ENCODE measurements at places on chromosomes 11 and 22.

DNA sequence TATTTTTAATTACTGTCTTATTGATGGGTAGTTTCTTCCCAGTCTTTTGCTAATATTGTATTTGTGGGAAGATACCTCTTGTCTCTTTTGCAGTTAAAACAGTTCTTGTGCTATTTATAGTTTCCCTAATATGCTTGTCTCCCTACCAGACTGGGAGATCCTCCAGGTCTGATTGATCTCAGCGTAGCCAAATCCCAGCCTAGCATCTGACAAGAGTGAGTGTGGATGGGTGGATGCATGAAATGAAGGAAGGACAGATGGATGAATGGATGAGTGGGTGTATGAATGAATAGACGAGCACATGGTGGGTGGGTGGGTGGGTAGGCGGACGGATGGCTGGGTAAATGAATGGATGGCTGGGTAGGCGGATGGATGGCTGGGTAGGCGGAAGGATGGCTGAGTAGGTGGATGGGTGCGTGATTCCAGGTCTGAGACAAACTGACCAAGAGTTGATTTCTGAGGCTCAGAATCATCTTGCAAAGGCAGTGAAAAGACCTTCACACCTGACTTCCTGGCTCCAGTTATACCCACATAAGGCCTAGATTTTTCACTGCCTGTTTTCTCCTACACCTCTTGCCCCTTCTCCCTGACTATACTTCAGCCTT, 11.4 kb downstream of the DNAJB13 start:
- no peak for DNase-seq

DNA sequence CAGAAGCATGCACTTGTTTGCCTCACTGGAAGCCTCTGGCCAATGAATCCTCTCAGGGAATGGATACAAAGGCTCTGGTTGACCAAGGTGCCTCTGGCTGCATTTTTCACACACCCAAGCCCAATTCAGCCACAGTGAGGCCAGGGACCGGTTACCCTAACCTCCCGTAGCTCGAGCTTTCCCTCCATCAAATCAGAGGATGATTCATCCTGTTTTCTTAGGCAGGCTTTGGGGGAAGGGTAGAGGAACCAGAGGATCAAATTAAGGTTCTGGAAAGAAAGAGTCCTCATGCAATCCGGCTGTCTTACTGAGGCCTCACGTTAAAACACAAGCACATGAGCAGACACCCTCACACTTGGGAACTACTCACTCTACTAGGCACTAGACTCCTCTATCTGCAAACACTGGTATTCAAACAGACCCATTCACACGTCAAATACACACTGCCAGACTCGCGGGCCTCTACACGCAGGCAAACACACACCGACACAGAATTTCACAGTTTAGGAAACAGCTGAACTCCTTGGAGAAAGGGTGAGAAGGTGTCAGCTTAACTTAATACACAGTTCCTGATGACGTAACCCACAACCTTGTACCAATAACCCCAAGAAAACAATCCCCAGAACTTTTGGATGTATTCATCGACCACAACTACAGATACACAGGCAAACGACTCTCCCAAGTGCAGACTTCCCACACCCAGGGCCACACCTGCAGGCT, 12.4 kb downstream of the NRXN2 start:
- DNase-seq, result no peak

DNA sequence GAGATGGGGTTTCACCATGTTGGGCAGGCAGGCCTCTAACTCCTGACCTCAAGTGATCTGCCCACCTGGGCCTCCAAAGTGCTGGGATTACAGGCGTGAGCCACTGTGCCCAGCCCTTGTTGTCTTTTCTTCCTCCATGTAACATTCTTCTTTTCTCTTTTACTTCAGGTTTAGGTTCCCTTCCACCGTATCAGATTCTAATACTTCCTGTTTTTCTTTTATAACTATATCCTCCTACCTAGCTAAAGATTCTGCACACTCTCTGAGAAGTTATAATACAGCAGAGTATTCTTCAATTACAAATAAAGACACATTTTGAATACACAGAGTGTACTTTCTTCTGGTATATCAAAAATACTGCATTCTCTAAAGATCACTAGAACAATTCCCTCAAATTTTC, 33.2 kb upstream of the GAB2 start:
- DNase-seq, result no peak

DNA sequence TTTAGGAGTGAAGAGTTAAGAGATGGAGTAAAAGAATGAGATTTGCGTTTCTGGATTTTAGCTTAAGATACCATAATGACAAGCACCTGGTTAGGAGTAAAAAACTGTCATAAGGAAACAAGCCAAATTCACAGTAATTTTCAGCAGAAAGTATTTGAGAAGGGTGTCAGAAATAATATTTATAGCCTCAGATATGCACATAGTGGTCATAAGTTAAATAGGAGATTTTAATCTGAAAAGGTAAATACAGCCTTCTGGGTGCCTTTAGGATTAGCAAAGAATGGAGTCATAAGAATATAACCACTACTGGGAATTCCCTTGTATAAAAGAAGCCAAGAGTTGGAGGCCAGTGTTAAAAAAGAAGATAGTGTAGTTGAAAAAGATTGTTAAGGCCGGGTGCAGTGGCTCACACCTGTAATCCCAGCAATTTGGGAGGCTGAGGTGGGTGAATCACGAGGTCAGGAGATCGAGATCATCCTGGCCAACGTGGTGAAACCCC, 160.1 kb downstream of the SWAP70 start:
- DNase-seq, result no peak

- DNase-seq, result no peak
These were observed 130.9 kb downstream of the PARVA start for GRCh38 chr11:12508151-12508751.

DNA sequence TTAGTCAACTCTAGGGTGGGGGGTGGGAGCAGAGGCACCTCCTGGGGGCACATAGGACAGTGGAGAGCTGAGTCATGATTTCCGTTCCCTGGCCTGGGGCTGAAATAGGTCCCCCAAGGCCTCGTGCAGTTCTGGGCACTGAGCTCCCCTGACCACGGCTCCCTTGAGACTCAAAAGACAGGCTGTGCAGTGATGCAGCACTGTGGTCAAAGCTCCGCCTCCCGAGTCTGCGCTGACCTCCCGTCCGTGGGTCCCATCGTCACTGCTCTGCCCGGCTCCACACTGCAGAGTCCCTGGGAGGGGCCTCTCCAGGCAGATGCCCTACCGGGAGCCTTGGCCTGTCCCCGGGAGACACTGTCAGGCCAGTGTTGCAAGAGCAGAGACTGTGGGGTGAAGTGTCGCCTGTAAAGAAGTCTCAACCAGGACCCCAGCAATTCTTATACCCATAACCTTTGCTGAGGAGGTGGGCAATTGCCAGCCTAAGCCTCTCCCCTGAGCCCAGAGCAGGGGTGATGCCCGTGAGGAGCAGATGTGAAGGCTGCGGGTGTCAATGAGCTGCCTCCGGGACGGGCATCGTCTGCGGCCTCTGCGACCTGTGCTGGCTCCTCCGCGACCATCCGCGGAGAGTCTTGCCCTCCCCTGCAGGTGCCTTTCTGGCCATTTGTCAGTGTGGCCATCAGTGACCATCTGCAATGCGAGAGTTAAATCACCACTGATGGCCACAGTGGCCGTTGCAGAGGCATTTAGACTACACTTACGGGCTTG, 877.3 kb downstream of the BRD1 start:
- no peak for DNase-seq

DNA sequence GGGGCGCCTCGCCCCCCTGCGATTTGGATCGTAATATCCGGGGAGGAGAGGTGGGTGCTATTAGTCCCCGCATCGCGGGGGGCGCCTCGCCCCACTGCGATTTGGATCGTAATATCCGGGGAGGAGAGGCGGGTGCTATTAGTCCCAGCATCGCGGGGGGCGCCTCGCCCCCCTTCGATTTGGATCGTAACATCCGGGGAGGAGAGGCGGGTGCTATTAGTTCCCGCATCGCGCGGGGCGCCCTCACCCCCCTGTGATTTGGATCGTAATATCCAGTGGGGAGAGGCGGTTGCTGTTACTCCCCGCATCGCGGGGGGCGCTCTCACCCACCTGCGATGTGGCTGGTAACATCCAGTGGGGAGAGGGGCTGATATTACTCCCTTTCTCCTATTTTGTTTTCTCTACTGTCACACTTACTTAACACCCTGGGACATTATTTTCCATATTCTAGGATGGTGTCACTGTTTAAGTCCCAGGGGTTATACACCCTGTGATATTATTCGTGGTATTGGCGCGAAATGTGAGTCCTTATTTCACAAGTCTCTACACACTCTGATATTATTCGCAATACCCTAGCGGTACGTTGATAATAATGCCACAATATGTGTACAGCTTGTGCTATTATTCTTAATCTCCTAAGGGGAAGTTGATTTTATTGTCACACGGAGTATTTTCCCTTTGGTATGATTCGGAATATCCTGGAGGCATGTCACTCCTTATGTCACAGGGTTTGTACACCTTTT, 57.8 kb upstream of the ALDH3B2 start:
- DNase-seq, result no peak

DNA sequence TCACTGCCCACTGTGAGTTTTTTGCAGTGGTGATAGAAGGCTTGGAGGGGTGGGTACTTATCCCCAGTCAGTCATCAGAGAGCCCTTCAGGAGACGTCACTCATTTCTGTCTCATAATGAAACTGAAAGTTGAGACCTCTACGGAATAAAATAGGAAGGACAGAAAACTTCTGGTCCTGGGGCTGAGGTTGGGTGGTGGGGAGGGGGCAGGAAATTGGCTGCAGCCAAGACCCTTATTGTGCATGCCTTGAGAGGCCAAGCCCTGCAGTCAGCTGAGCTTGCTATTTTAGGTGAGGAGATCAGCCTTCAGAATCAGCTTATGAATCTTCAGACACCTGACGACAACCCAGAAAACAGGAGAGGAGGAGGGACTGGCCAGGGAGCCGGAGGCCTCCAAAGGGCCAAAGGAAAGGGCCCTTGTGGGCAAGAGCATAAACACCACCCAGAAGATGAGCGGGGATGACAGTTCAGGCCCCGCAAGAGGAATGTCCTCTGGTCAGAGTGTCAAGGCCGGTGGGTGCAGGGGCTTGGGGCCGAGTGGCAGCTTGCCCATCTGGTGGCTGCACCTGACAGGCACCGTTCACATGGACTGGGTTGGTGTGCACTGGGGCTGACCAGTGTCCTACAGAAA, 17.9 kb upstream of the ADA2 start:
- no peak for DNase-seq

- DNase-seq, result no peak
These were observed 152.3 kb downstream of the CTTN start for GRCh38 chr11:70550456-70551195.

DNA sequence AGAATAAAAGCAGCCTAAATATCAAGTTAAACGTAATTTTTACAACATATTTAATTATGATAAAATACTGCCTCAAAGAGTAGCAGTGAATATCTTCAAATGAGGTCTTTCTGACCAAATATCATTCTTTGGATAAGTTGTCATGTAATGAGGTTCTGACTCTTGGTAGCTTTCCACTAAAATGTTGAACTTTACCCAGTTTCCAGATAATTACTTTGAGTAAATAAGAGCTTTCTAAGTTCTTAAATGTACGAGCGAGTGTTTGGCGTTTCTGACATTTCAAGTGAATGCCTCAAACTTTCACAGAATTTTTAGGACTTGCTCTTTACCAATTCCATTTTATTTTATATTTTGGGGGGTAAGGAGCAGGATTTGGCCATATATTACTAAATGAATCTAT, 1515.2 kb downstream of the FAM181B start:
- DNase-seq, result no peak

GRCh38 chr11:2736577-2737225, 36.9 kb upstream of the KCNQ1OT1 start:
- DNase-seq, result no peak

DNA sequence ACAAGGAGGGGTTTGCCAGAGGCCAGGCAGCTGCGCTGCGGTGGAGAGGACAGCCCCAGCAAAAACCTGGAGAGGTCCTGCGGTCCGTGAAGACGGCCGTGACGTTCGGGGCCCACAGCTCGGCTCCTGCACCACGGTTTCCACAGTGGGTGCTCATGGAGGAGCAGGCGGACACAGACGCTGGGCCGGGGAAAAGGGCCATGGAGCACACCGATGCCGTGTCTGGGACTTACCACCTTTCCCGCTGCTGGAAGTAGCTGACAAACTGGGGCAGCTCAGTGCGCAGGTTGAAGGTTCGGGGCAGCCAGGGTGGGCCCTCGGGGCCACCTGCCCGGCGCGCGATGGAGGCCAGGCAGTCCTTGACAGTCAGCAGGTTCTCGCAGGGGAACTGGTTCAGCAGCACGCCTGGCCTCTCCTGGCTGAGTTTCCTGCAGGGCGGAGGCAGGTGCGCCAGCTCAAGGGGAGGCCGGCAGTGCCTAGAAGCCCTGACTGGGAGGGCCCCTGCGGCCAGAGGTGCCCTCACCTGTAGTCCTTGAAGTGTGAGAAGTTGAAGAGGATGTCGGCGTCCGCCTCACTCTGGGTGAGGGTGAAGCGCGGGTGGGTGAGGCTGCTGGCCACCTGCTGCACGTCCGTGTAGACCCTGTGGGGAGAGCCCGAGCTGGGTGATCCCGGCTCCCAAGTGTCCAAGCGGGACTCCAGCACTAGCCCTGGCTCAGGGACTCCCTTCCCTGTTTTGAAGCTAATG, 12.8 kb downstream of the TTLL12 start:
- no peak for DNase-seq

DNA sequence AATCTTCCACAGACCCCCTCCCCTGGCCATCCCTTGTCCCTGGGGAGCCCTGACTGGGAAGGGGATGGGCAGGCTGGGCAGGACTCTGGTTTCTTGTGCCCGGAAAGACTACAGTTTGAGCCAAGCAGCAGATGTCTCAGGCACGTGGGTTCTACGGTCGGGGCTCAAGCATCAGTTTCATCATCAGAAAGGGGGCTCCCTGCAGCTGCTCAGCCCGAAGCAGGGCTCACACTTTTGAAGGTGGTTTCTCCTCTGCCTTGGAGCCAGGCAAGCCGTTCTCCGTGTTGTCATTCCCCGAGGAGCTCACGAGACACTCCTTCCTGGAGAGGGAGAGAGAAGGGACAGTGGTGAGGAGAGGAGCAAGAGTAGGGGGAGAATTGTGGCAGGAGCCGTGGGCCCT, 15.8 kb downstream of the SCN4B start:
- DNase-seq, result no peak

DNA sequence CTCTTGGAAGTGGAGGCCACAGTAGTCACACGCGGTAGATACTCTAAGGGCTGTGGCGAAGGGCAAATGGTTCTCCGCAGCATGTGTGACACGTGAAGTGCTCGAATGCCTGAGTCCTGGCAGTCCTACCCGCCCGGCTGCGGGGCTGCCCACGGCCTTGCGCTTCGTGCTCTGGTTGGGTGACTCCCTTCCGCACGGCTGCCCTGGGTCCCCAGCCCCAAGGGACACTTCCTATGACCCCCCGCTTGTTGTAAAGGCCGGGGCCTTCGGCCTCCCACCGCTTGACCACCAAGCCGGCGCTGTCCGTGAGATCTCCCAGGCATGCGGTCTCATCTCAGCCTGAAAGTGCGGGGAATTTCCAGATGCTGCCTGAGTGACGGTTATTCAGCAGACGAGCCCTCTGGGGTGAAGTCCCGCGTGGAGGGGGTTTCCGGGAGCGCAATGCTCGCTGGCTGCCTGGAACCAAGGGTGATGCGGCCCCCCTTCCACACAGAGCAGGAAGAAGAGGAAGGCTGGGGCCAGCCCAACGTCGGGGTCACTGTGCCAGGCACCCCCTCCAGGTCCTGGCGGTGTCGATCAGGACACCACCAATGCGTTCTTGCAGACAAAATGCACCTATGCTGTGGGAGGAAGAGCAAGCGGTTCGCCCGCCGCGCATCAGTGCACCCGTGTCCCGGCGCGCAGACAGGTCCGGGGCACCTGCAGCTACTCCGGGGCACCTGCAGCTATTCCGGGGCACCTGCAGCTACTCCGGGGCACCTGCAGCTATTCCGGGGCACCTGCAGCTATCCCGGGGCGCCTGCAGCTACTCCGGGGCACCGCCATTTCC, 171.2 kb downstream of the OPCML start:
- DNase-seq, result no peak
